ENCODE measurements at places on chromosomes 5 and 9. TPM values are rescaled to one million over a fixed set of nuclear protein-coding genes. Genes with fewer than 3 reads are reported as not detected.
A peak's percentile ranks its signal among the peaks of the same experiment; 100 is the strongest.

GRCh38 chr9:127187231-127187956, 65.0 kb upstream of the ANGPTL2 start:
- peak; percentile 72 for DNase-seq

- DNase-seq = no peak
Observed at GRCh38 chr5:65292196-65292595, 189.5 kb downstream of the ADAMTS6 start.

DNA sequence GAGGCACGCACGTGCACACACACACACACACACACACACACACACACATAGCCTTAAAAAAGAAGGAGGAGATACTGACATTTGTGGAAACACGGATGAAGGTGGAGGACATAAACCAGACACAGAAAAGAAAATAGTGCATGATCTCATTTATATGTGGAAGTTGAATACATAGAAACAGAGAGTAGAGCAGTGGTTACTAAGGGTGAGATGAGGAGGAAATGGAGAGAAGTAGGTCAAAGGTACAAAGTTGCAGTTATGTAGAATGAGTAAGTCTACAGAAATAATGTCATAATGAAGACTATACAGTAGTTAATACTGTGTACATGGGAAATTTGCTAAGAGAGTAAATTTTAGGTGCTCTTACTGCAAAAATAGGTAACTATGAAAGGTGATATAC, 412.2 kb upstream of the CDH9 start:
- no peak for DNase-seq

DNA sequence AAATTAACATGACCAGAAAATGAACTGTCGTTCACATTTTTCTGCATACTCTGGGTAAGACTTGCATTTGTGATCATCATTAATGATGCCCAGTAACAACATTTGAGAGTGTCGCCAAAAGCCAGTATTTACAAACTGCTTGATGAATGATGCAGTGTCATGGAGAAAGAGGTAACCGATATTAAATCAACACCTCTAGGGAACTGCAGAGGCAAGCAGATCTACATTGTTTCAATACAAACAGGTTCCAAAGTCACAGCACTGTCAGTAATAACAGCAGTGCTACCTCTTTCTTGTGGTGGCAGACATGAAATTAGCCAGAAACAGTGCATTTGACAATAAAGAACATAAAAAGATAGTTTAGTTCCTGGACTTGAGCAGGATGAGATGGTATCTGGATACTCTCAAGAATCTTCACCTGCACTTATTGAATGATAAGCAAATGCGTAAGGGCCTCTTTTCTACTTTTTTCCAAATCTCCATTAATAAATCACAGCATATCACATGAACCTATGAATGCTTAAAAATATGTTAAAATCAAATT, 456.6 kb downstream of the ARHGEF28 start:
- no peak for DNase-seq

DNA sequence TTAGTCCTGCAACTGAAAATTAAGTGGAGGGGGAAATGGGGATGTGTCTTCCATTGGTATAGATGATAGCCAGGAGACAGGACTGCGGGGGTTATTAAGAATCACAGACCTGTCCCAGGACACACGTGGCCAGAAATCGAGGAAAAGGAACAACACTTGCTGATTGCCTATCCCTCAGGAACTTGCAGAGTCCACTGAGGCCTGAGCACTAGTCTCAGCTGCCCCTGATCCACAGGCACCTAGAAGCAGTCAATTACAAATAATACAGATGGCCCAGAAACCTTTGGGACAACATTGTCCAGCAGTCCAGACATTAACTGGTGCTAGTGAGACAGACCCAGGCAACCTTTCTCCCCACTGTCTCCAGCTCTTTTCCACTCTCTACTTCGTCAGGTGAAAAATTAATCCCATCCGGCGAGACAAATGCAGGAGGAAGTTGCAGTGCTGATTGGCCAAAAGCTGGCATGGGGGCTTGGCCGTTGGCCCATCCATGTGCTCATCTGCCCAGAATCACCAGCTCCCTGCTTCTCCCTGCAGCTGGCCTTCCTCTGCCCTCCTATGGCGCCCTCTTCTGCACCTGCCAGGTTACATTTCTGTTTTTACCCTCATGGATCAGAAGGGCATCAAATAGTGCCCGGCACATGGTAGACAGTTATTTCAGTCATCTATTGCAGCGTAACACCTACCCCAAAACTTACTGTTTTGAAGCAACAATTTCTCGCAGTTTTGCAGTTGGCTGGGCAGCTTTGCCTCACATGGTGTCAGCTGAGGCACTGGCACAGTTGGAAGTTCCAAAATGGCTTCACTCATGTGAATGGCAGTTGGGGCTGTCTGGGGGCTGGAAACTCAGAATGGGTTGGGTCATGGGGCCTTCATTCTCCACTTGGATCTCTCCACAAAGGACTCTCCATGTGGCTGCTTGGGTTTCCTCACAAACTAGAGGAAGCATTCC, 3.6 kb upstream of the B4GALT1 start:
- DNase-seq = peak; percentile 70

- DNase-seq = no peak
Observed at GRCh38 chr9:33049680-33050361, 24.7 kb downstream of the DNAJA1 start.

DNA sequence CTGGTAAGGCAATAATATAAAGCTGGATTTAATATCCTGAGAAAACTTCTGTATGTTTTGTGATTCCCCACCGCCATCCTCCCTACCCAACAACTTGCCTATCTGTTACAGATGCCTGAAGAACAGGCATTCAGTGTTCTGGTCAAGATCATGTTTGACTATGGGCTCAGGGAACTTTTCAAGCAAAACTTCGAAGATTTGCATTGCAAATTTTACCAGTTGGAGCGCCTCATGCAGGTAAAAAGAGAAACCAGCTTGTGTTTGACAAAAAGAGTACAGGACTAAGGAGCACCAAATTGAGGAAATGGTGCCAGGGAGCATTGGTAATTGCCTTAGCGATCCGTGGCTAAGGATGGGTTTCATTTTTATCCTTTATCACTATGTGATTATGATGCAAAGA, 40.0 kb downstream of the GPR21 start:
- no peak for DNase-seq

DNA sequence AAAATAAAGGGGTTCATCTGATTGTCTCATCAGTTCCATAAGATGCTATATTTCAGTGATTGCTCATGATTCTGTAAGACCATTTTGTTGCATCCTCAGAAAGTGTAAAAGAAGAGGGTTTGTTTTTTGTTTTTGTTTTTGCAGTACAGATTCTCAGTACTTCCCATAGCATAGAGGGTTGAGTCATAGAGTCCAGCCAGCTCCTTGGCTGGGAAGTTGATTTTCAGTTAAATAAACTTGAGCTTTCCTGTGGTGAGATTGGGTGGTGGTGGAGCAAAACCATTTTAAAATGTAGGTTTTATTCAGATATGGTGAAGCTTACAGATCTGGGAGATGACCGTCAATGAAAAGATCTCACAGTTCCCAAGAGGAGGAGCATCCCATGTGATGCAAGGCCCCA, 48.2 kb downstream of the DAPK1 start:
- no peak for DNase-seq

GRCh38 chr5:139383993-139384590, 995 bp upstream of the SLC23A1 start:
- no peak for DNase-seq

GRCh38 chr5:173233347-173234128, 1.5 kb downstream of the NKX2-5 start:
- no peak for DNase-seq

DNA sequence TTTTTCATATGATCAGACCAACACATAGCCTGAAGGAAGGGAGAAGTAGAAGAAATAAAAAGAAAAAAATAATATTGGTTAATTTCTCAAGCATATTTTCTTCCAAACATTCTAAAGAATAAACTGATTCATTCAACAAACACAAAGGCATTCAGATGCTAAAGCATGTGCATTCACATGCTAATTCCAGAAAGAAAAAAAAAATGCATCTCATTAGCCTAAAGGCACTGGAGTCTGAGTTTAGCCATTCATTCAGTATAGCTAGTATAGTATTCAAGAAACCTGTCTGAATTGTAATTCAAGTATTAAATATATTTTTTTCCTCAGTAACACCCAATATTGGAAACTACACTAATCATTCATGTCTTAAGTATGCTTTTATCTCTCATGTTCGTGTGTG, 61.0 kb upstream of the FER start:
- DNase-seq = no peak

DNA sequence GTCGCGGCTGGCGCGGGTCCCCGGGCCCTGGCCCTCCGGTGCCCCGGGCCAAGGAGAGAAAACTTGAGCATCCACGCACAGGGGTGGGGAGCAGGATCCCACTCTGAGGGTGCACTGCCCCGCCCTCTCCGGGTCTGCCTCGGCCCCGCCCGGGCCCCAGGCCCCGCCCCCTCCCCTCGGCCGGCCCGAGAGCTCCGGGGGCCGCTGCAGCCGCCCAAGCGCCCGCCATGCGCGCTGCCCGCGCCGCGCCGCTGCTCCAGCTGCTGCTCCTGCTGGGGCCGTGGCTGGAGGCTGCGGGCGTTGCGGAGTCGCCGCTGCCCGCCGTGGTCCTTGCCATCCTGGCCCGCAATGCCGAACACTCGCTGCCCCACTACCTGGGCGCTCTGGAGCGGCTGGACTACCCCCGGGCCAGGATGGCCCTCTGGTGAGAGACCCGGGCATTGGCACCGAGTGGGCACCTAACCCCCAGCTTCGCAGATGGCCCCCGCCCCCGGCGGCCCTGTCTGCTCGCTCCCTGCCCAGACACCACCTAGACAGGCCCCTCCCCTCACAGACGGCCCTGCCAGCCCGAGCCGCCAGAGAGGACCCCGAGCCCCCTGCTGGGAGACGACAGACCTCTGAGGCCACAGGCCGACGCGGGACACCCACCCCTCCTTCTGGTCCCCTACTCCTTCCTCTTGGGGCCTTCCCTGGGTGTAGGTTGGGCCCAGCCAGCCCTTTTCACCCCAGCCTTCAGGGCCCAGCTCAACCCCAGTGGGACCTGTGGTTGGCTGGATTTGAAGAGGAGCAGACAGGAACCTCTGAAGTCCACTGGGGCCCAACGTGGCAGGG, at the start of gene CERCAM:
TSS of gene CERCAM (plus strand) at position 207 of the 831 bp plus-strand sequence. CDS start at position 228, 21 bp downstream.
- DNase-seq = peak; percentile 70

- no peak for DNase-seq
Observed at GRCh38 chr9:121494192-121494591, 5.5 kb downstream of the GGTA1 start.

- no peak for DNase-seq
Observed at GRCh38 chr5:123785162-123786071, 273.4 kb downstream of the CSNK1G3 start.

The SEMA6A gene
- 3.9 TPM for total RNA-seq

The GBGT1 gene
- 3.2 TPM for total RNA-seq

The PCDHGA12 gene
- 4.7 TPM for total RNA-seq

The CTNND2 gene
- total RNA-seq = not detected

The CAVIN4 gene
- total RNA-seq = 230 TPM

The GOLPH3 gene
- 55.3 TPM for total RNA-seq

The PAEP gene
- not detected for total RNA-seq

The DEPDC1B gene
- total RNA-seq = not detected

The TXNDC8 gene
- not detected for total RNA-seq

The NOXA1 gene
- total RNA-seq = 3.5 TPM

Data from psoas muscle (tissue), 8 donors.